ENCODE measurements at places on chromosomes 4 and X.
A peak's percentile ranks its signal among the peaks of the same experiment; 100 is the strongest.

GRCh38 chr4:15891312-15891711, 47.2 kb downstream of the FGFBP1 start:
- no peak for DNase-seq

DNA sequence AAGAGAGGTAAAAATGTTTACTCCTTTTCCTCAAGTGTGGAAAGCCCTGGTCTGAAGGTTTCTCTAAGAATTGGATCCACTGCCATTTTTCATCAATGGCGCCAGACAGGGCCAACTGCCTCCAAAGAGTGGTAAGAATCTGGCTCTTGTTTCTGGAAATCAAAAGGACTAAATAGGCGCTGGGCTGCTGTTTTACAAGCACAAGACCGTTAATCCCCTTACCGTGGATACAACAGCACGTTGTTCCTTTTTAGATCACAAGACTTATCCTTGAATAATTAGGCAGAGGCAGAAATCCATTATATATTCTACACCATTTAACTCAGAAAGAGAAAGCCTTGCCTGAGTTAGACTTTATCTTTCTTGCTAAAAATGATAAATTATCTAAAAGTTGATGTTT, 10.6 kb downstream of the CLTRN start:
- no peak for DNase-seq

DNA sequence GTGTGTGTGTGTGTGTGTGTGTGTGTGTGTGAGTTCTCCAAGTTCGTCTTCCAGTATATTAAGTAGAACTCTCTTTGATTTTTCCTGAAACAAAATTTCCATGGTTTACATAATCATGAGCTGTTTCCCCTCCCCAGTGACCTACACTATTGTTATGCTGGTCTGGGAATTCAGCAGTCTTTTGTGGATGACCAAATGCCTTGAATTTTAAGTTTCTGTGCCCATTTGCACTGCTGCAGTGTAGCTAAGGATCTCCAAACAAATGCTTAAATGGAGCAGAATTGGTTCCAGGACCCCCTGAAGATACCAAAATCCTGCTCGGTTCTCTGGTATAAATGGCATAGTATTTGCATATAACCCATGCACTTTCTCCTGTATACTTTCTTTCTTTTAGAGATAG, 77.2 kb upstream of the SLC34A2 start:
- no peak for DNase-seq

DNA sequence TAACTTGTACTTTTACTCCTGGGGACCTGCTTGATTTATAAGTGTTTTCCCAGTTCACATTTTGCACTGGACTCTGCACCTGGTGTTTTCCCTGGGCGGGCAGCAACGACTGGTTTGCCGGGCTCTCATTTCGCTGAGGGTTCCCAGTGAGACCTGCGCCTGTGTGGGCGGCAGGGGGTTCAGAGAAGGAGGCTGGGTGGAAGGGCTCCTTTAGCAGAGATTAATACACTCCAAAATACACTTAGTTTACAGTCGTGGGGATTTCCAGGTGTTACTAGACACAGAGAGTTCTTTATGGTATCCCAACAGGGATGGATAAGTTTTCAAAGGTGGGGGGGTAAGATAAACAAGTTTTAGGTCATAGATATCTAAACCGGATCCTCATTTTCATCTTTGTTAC, 53.0 kb upstream of the SHISA3 start:
- DNase-seq: no peak

DNA sequence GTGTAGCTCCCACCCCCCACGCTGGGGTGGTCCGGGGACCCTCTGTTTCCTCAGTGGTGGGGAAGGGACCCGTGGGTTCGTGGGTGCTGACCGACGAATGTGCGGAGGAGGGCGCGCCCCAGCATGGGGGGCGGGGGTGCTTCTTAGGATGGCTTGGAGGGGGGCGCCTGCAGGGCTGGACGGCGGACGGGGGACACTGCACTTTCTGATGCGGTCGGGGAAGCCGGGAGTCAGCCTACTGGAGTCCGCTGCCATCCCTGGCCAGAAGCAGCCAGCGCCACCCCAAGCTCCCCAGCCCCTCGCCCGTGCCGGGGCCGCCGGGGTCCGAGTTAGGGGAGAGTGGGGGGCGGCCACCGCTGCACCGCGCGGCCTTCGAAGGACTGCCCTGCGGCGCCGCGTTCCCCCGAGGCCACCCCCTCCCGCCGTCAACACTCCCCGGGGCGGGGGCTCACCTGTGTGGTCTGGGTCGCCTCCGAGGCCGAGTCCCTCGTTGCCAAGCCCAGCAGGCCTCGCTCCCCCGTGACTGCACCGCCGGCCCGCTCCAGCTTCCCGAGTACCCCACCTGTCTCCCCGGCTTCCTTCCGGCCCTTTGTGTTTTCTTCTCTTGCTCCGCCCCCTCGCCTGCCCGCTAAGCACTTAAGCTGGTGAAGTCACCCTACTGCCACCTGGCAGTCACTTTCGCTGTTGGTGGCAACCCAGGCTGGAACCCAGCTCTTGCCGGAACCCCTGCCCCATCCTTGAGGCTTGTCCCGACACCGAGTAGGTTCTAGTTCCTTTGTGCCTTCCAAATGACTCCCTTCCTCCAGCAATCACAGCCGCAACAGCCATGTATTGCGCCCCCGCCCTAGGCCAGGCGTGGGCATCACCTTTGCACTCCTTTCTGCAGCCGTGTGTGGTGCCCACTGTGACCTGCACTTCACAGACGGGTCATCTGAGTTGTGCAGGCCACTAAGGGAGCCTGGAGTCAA, at the start of gene OCIAD2:
OCIAD2 (minus strand) TSS at position 569 of the 968 bp plus-strand sequence. CDS start 2,225 bp downstream, outside the sequence.
- peak; percentile 60 for DNase-seq

DNA sequence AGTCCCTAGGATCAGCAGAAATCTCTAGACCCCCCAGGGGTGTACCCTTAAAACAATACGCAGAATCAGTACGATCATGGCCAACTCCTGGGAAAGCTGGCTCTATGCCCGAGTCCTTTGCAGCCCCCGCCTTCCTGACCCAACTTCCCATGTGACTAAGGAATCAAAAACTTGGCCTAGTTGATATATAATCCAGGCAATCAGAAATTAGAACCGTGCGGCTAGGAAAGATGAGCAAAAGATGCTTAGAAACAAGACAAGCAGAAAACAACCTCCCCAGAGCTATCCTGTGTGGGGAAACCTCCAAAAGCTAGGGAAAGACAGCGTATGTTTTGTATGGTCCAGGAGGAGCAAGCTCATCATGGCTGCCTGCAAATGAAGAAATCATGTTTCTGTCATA, 110.0 kb downstream of the PPARGC1A start:
- no peak for DNase-seq

GRCh38 chr4:7715271-7716009, 224.2 kb downstream of the AFAP1 start:
- DNase-seq: no peak

- no peak for DNase-seq
Observed at GRCh38 chrX:31323658-31324057, 251.8 kb upstream of the FTHL17 start.

GRCh38 chr4:154231806-154232478, 259.7 kb downstream of the DCHS2 start:
- no peak for DNase-seq

DNA sequence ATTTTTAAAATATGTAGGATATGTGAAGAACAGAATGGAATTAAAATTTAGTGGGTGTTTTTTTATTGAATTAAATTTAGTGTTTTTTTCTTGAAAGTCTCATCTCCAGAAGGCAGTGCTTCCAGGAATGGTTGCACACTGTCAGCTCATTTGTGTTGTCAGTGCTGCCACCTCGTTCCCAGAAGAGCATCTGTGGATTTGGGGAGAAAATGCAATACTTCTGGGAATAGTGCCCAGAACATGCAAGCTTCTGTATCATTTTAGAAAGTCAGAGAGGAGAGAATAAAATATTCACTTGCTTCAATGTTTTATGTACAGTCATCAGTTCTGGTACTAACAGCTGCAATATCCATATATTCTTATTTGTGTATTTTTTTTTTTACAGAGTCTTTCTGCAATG, 608.8 kb downstream of the PCDH7 start:
- no peak for DNase-seq

- DNase-seq: no peak
Observed at GRCh38 chr4:15587649-15588048, 67.5 kb downstream of the FBXL5 start.

DNA sequence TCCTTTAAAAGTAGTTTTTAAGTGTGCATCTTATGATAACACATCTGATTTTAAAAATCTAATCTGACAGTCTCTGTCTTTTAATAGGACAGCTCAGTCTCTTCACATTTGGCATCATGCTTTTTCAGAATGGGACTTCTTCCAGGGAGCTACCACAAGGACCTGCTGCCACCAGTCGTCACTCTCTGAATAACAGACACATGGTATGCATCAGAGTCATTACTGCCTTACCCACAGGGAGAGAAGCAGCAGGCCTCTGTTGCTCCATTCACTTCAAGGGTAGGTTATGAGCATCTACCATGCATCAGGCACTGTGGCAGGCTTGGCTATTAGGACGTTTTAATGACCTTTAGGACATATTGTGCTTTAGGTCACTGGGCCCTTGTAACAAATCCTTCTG, 50.0 kb upstream of the AFAP1 start:
- no peak for DNase-seq

GRCh38 chrX:30489323-30489722, 88.2 kb downstream of the TASL start:
- DNase-seq: no peak

DNA sequence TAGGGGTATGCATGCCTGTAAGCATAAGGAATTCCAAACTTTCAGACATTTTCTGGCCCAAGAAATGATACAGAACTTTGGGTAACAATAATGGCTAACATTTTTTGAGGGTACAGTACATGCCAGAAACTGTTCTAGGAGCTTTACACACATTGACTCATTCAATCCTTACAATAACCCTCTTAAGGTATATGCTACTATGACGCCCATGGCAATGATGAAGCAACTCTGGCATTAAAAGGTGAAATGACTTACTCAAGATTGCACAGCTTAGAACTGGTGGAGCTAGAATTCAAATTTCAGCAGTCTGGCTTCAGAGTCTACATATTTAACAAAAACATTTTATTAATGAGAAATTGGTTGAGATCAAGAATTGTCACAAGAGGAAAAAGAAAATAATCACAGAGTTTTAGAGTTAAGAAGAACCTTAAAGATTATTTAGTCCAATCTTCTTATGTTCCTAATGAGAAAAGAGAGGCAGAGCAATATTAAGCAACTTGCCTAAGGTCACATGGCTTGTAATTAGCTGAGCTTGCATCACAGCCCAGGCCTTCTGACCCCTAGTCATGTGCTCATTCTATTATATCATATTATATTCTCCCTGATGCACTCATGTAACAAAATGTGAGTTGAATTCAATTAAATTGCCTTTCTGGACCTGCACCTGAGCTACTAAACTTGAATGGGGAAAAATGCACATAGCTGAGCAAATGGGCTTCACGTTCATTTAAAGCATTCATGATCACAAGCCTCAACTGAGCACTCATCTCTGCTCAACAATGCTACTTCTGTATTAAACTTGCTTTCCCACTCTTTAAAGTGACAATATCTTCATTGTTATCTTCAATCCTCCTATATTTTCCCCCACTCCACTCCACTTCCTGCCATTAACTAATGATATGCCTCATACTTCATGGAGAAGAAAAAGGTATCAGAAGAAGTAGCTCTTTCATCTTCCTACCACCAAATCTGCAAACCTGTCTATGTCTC, 73.2 kb downstream of the ENOX2 start:
- DNase-seq: no peak

GRCh38 chr4:83268491-83268890, 16.1 kb downstream of the COQ2 start:
- no peak for DNase-seq

DNA sequence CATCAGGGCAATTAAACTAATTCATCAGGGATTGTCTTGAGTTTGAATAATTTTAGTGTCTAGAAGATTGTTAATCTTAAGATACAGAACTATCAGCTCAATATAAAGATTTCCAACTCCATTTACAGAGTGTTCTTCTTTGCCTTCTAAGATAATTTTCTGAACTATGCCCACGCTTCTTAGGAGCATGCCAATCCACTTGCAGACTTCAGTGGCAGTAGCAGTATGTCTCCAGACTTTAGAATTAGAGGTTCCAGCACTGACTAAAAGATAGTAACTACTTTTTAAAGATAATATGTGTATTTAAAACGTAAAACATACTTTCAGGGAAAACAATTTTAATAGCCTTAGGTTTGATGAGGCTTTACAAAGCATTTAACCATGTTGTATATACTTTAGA, 34.2 kb upstream of the GALNT7 start:
- no peak for DNase-seq

DNA sequence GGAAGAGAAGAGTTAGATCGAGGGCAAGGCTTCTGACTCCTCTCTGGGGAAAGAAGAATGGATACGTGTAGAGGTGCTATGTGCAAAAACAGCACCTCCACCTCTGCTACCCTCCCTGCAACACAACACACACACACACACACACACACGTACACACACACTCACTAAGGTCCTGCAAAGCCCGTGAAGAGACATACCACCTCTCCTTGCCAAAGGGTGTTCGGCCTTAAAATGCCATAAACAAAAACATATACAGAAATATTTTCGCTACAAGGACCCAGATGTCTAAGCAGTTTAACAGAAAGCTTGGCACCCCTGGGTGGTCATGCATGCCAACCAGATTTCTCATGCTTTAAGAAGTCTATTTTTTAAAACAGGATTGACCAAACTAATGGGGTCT, 1.5 kb downstream of the TIFA start:
- no peak for DNase-seq

GRCh38 chr4:77332696-77333270, 175.8 kb downstream of the CCNG2 start:
- no peak for DNase-seq

- no peak for DNase-seq
Observed at GRCh38 chr4:102754044-102754443, 6.7 kb downstream of the MANBA start.

DNA sequence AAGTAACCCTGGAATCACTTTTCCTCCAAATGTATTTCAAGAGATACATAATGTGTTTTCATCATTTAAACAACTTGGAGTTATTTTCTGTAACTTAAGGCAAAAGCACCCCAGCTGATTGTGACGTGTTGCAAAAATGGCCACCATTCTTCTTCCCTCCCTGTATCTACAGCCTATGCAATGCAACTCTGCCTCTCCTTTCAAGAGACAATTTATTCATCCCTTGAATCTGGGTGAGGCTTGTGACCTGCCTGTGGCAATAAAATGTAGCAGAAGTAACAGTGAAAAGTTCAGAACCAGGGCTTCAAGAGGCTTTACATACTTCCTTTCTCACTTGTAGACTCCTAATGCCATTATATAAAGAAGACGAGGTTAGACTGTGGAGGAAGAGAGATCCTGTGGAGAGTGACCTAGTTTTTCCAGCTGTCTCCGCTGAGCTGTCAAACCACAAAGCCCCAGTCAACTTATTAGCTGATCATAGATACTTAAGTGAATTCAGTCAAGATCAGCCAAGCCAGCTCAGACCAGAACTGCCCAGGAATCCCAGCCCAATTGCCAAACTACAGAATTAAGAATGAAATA, 81.0 kb upstream of the KLF3 start:
- DNase-seq: no peak

GRCh38 chr4:138092060-138092459, 150.1 kb downstream of the SLC7A11 start:
- no peak for DNase-seq

GRCh38 chr4:111937368-111937767, 207.9 kb upstream of the FAM241A start:
- DNase-seq: no peak

Data from activated naive CD8-positive, alpha-beta T cell treated with anti-CD3 and anti-CD28 coated beads, Interleukin-2, amount 50 U/mL, for 16 hours (primary cell).